Activated T-cell treated with anti-CD3 and anti-CD28 coated beads for 4 hours (primary cell): ENCODE measurements at places on chromosomes 11 and 22.

DNA sequence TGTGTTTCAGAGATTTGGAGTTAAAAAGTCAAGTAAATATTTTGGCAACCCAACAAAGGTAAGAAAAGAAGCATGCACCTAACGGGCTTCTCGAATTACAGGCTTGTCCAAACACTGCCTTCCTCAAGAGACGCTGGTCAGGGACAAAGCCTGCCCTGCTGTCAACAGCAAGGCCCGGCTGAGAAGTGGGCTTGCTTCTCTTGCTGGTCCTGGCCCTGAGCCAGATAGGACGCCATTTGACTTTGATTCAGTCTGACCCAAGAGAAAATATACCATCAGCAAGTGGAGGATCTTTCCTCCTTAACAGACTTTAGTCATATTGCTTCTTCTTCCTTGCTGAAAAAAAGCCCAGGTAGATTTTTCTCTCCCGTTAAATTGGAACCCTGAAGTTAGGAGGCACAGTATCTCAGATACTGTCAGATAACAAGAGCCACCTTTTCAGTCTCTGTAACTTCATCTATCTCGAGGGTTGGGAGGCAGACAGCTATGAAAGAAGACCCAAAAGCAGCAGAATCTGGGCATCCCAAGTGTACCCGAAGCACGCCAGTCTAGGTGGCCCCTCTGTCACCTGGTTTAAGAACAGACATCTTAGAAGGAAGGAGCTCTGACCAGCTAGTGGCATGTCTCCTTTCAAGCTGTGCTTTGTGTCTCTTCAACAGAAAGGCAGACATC, 57.5 kb downstream of the C22orf31 start:
- DNase-seq, result no peak

GRCh38 chr11:35615921-35616900, 2.0 kb upstream of the FJX1 start:
- DNase-seq, result peak; percentile 11

DNA sequence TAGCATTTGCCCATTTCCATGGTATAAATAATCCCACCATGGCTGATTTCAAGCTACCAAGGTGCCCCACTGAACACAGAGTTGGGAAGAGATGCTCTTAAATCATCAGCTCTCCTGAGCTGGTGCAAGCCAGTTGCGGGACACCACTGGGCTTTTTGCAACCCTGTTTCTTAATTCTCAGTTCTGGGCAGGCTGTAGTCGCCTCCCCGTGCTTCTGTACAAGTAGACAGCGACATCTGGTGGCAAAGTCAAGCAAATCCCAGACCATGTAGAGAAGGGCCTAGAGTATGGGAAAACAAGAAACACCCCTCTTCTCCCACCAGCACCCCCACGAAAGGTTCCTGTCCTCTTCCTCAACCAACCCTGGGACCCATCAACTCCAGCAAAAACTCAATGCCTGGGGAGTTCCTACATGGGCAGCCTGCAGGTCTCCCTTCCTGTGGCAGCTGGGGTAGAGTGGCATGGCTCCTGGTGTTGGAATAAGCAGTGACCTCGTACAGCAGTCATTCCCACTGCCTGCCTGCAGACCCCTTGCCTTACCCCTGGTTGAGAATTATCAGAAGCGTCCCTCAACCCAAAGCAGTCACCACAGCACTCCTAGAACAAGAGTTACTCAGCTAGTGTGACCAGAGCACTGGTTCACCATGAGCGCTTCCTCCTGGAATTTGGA, 68.4 kb downstream of the IGLL5 start:
- DNase-seq, result peak; percentile 57

DNA sequence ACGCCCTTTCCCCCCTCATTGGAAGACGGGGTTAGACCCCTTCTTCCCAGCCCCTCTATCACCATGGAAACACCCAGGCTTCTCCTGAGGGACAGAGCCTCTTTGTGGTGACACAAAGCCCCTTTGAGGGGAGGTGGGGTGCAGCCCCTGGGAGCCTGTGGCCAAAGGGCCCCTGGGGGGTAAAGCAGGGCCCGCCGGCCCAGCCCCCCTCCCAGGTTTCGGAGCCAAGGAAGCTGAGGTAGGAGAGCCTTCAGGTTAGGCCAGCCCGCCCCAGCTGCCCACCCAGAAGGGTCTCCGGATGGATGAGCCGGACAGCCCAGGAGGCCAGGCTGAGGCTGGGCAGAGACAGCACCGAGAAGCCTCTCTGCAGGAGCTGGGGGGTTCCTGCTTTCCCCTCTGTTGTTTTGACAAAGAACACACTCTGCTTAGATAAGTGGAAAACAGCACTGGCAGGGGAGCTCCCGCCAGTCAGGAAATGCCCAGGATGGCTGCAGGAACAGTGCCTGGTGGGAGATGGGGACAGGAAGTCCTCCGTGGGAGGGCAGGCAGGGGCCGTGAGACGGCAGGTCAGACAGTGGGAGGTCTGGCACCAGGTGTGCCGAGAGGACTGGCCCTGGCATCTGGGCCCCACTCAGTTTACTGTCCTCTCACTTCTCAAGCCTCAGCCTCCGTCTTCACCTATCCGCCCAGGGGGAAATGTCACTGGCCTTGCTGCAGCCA, 18.2 kb downstream of the ARVCF start:
- DNase-seq, result no peak
